ENCODE measurements at places on chromosomes 16 and 17.

- DNase-seq, result peak; percentile 81
These were observed 1.0 kb upstream of the ABCC12 start for GRCh38 chr16:48156790-48157209.

- DNase-seq, result no peak
These were observed 22.0 kb downstream of the WSB1 start for GRCh38 chr17:27315796-27316465.

DNA sequence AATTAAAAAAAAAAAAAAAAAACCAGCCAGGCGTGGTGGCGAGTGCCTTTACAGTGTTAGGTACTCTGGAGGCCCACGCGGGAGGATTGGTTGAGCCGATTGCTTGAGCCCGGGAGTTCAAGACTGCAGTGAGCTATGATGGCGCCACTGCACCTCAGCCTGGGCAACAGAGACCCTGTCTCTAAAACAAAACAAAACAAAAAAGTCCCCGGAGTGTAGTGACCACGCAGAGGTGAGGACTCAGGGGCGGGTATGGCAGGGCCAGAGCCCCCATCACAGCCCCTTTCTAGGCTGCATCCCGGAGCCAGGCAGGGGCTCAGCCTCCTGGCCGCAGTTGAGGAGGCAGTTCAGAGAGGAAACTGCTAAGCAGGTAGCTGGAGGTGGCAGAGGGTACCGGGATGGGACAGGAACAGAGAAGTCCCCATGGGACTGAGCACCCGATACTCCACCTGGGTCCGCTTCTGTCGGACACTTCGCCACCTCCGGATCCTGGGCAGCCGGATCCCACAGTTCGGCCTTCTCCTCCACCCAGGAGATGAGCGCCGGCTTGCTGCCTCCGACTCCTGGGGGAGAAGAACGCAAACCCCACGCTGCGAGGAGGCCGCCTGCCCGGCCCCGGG lies 800 bp downstream of the ZNF747 start:
- DNase-seq, result no peak

DNA sequence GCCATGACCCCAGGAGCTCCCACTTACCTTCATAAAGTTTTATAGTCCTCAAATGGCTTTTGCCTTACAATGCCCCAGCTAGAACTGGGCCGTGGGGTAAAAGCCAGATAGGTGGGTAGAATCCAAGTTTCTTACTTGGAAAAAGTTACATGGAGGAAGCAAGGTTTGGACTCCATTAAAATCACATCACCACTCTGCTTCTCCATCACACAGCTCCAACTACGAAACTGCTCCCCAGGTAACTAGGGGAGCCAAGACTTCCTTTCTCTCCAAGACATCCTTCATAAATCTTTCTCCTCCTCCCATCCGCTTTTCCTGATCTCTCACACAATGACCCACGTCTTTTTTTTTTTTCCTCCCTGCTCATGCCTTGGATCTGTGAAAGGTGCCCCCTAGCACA lies 130.8 kb upstream of the RCVRN start:
- no peak for DNase-seq

DNA sequence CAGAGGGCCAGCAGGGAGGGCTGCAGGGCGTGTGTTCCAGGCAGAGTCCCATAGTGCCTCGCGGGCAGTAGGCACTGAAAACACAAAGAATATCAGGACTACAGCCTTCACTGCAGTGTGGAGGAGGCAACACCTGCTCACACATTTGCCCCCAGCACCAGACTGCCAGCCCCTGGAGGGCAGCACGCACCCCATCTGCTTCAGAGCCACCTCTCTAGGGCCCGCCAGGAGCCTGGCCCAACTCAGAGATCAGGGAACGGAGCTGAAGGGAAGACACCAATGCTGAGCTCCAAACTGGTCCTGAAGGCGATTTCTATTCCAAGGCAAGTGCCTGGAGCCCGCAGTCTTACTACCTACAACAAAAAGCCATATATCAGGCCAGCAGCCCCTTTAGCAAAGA lies 130.3 kb downstream of the ZNF423 start:
- DNase-seq, result no peak

DNA sequence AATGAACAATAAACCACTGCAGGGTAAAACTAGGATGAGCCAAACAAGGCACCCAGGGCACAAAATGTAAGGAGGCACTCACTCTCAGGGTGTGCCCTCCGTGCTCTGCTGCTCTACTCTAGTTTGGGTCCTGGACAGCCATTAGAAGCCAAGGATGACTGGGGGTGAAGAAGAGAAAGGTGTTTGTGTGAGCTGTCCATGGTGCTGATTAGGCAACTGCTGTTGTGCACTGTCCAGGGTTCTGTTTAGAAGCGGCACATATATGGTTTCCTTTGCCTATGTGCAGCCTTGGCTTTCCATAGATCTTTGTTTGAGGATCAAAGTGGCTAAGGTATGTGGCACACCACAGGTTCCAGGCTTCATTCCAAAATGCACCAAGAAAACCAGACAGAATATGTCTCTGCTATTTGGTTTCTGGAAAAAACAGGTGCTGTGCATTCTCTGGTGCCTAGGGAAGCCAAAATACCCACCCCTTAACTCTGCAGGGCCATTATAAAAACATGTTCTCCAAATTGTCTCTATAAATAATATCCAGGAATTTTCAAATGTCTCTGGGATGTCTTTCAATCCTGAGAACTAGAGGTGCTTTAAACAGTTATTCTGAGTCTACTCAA lies 123.5 kb downstream of the CBLN1 start:
- no peak for DNase-seq

GRCh38 chr16:2762711-2763110 lies 10.3 kb downstream of the SRRM2 start:
- no peak for DNase-seq

- no peak for DNase-seq
These were observed 543.3 kb downstream of the WWOX start for GRCh38 chr16:78642621-78643285.

- DNase-seq, result no peak
These were observed 53.4 kb downstream of the ASIC2 start for GRCh38 chr17:33239702-33240101.

GRCh38 chr16:80985611-80986010 lies 21.1 kb downstream of the CMC2 start:
- DNase-seq, result no peak

DNA sequence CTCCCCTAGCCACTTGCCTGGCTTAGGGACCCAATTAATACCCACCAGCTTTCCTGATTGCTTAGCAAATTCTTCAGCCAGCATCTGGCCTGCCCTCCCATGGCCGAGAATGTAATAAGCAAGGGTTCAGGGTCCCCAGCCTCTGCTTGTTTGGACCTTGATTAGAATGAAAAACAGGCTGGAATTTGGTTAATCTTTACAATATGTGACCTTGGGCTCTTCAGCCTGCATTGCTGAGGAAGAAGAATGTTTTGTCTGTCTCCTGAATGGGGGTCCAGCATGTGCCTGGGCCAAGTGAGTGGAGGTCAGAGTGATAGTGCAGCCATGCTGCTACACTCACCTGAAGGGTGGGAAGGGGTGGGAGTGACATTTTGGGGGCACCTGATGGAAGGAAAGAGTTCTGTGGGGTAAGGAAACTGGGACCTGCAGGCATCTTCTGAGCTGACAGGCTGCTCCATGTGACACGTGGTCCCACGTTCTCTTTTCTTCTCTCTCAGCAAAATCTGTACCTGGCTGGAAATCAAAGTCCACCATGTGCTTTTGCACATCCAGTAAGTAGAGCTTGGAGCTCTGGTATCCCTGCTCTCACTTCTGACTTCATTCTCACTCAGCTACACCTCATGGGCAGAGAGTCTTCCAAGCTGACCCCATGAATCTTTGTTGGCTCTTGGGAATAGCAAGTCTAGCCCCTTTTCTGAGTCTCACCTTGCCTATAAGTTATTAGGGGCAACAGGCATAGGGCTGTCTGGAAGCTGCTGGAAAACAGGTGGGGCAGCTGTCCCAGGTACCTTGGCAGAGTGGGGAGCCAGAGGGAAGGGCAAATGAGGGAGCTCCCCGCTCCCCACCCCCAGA lies 5.3 kb downstream of the TMEM106A start:
- no peak for DNase-seq

GRCh38 chr17:19461116-19461515 lies 50.1 kb downstream of the RNF112 start:
- peak; percentile 19 for DNase-seq

GRCh38 chr17:12365805-12366204 lies 299.9 kb upstream of the MYOCD start:
- DNase-seq, result no peak

- DNase-seq, result no peak
These were observed 554.7 kb downstream of the RBFOX1 start for GRCh38 chr16:7887316-7887715.

Data from left lobe of liver (tissue), 2 donors.